Peyer's patch (tissue), 4 donors: ENCODE measurements at places on chromosomes 16 and 17. TPM values are rescaled to one million over a fixed set of nuclear protein-coding genes. Genes with fewer than 3 reads are reported as not detected.

DNA sequence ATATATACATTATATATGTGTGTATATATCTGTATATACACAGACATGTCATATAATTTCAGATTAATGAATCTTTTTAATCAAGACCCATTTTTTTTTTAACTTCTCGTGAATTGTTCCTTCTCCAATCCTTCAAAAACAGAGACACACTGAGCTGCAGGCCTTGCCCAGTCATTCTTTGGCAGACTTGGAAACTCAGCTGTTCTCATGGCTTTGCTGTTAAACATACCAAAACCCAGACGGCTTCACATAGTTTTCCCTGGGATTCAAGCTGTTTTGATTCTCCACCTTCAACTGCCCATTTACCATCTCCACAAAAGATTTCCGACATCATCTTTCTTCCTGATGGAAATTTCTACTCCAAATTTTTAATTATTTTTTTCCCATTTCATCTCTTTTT, 148.7 kb downstream of the KCNJ2 start:
- H3K4me1 ChIP-seq: no peaks in the 10 kb centered on the region
- no peak overlapping the region for H3K4me3 ChIP-seq
- H3K27ac ChIP-seq: no peak overlapping the region
- no peaks in the 10 kb centered on the region for H3K36me3 ChIP-seq

DNA sequence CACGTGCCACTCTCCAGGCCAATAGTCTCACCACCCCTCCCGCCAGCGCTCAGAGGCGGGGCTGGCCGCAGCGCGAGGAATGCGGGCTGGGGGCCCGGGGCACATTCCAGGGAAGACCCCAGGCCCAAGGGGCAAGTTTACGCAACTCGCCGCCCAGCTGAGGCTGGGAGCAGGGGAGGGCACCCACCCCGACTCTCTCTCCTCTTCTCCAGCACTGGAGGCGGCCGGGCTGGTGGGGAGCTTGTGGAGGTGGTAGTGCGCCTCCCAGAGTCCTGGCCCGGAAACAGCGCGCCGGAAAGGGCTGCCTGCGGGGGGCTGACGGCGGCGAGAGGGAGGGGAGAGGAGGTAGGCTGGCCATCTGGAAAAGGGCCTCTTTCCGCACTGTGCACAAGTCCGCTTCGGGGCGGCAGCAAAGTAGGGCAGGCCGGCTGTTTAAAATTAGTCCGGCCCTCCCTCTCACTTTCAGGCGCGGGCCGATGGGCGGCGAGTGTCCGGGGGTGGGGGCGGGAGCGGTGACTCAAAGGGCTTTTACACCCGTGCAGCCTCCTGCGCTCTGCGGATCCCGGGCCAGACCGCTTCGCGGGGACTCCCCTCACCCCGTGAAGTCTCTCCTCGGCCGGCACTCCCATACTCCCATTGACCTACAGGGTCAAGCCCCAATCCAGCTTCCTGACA, 1.1 kb downstream of the FHOD1 start:
- peak overlapping the region; percentile 47 for H3K4me3 ChIP-seq
- H3K36me3 ChIP-seq: no peaks in the 10 kb centered on the region
- peaks cover 67% of the 10 kb centered on the region for H3K4me1 ChIP-seq
- DNase-seq: peak; percentile 80

Gene RGS11
- 10.9 TPM for total RNA-seq

Gene SMIM22
- 90.0 TPM for total RNA-seq

- H3K27ac ChIP-seq: peak overlapping the region; percentile 96
- no peak for DNase-seq
- H3K27me3 ChIP-seq: no peaks in the 10 kb centered on the region
Measured at GRCh38 chr17:41519501-41520224, 973 bp upstream of the KRT15 start.

GRCh38 chr17:73798111-73798748, 154.0 kb upstream of the SDK2 start:
- no peaks in the 10 kb centered on the region for H3K27me3 ChIP-seq
- no peaks in the 10 kb centered on the region for H3K36me3 ChIP-seq
- no peak overlapping the region for H3K27ac ChIP-seq
- peak; percentile 68 for DNase-seq
- H3K4me3 ChIP-seq: no peak overlapping the region
- no peaks in the 10 kb centered on the region for H3K4me1 ChIP-seq

Gene SLC13A2
- total RNA-seq: 612 TPM

DNA sequence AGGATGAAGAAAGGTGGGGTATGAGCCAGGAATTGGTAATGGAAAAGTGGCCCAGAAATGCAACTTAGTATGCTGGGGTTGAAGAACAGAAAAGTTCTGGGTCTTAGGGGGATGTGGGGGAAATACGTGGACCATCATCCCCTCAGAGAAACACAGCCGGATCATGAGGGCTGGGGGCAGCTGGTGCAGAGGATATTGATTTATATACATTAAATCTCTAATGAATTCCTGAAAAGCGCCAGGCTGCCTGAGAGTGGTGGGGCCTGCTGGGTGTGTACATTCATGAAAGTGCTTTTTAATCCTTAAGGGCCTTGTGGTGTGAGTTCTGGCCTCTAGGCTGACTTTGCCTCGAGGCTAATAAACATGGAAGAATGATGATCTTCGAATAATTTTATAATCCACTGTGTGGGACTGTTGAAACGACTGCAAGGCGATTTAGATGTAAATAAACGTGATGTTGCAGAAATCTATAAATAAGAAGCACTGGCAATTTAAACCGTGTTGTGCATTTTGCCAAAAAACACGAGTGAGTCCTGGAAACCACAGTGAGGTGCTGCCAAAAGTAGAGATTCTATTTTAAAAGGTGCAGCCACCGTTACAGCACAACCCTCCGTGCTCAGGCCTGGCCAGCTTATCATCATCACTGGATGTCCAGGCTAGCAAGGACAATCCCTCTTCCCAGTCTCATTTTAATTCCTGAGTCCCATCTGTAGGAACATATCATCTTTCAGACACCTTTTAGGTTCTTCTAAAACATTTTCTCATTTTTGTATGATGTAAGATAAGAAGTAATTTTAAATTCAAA, 32.1 kb downstream of the PRKAR1A start:
- H3K4me3 ChIP-seq: no peak overlapping the region
- DNase-seq: no peak
- H3K36me3 ChIP-seq: no peaks in the 10 kb centered on the region
- no peak overlapping the region for H3K27ac ChIP-seq
